ENCODE measurements at places on chromosomes 1 and 21.

- no peak for DNase-seq
These were observed 133.2 kb upstream of the BARHL2 start for GRCh38 chr1:90850181-90850897.

GRCh38 chr1:93471911-93472310 lies 24.0 kb downstream of the FNBP1L start:
- no peak for DNase-seq

DNA sequence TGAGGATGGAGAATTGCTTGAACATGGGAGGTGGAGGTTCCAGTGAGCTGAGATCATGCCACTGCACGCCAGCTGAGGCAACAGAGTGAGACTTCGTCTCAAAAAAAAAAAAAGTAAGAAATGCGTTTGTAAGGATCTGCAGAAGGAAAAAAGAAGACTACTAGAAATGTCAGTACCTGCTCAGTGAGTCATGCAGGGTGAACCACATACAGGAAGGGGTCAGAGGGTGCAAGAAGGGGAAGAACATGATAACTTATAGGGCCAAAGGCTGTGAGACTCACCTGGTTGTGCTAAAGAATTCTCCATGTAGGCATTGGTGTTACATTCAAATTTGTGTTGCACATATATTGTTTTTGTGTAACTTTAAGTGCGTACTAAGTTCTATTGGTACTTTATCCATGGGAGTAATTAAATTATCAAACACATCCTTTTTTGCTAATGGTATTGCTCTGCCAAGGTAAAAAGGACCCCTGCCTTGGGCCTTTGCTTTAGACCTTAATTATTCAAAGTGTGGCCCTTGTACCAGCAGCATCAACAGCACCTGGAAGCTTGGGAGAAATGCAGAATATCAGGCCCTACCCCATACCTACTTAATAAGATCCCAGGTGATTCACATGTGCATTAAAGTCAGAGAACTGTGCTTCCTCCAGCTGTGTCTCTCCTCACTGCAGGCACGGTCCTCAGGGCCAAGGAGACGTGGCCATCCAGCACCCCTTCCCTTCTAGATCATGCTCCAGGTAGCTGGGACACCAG lies 96.4 kb upstream of the PPP2R5A start:
- DNase-seq: no peak

- no peak for DNase-seq
These were observed 5.5 kb upstream of the ZNF695 start for GRCh38 chr1:247013391-247013790.

DNA sequence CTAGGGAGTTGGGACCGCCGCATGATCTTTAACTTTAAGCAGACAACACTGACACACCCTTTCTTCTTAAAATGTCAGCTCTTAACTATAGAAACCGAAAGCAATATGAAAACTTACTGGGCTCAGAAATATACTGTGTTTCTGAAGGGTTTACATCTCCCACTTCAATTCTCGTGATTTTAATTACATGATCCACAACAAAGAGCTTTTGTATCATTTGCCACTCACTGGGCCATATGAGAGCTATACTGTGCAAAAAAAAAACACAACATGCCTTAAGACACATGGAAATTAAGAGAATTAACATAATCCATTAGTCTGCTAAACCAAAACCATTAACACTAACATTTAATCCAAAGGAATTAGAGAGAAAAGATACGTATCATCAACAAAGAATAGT lies 35.0 kb upstream of the RAP1GAP start:
- DNase-seq: no peak

GRCh38 chr1:227884370-227885134 lies 63.2 kb downstream of the WNT9A start:
- no peak for DNase-seq

GRCh38 chr1:209642816-209643215 lies 9.4 kb downstream of the LAMB3 start:
- no peak for DNase-seq

- no peak for DNase-seq
These were observed 3.4 kb upstream of the ANGPTL3 start for GRCh38 chr1:62593825-62594394.

GRCh38 chr1:154802982-154803920 lies 66.8 kb downstream of the KCNN3 start:
- DNase-seq: no peak

DNA sequence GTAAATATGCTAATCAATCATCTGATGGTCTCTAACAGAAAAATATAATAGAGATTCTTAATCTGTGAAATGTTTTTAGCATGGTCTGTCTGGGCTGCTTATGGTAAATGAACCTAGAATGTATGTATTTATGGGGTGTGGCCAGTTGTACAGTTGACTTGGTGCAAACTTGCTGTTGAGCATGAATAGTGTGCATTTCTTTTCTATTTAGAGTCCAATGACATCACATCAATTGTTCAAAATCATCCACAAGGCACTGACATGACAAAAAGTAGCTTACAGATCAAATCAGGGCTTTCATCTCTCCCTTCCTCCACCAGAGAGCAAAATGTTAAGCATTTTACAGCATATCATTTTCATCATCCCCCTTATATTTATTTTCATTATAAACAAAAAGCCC lies 1010.3 kb downstream of the KCNT2 start:
- DNase-seq: no peak

DNA sequence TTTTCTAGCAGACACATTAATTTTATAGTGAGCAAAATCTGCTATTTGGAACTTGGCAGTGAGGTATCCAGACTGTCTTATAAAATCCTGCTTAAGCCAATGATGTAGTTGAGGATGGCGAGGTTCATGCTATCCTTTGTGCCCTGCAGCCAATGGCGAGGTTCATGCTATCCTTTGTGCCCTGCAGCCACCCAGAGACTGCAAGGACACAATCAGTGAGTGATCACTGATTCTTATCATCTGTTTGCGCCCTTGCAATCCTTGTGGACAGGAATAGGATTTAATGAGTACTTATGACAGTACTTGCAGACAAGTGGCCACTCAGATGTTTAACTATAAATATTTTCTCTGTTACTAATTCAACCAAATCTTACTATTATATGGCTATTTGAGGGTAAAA lies 112.6 kb downstream of the EIF4G3 start:
- no peak for DNase-seq

- no peak for DNase-seq
These were observed 13.8 kb downstream of the WLS start for GRCh38 chr1:68218490-68218889.

- DNase-seq: no peak
These were observed 77.0 kb upstream of the BACE2 start for GRCh38 chr21:41090981-41091380.

DNA sequence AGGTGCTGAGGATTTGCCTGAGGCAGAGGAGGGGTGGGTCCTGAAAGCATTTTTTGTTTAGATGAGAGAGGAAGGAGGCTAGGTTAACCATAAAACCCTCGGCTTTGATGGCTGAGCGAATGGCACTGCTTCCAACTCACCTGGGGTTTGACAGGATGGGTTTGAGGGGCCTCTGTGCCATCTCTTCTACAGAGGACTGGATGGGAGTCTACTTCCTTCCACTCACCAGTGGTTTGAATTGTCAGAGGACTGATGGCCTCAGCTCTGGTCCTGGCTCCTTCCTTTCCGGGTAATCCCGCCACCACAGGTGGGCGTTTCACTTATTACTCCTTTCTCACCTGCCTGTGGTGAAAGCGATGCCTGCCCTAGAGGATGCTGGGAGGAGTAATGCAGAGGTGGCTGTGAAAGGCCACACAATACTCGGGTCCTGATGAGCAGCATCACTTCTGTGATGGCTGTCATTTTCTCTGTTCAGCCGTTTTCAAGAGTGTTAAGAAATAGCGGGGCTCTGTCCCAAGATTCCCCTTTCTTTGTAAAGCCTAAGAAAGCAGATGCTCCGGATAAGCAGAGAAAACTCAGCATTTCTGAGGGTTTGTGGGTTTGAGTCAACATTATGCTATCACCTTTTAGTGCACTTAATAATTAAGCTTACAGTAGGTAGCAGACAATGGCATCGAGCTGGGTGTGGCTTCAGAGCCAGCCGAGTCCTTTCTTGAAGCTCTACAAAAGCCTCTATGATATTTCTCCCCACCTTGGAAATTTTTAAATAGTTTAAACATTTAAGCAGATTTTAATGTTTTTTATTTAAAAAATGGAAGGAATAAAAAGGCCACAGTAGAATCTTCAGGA lies 220.7 kb downstream of the HLX start:
- no peak for DNase-seq

GRCh38 chr1:161001525-161001924 lies 19.4 kb downstream of the F11R start:
- no peak for DNase-seq

All from NCI-H2171 treated with DMSO at 0.1 percent for 48 hours (cell line).